A549 treated with ZK216348 at 1 μM for 4 hours (cell line): ENCODE measurements at places on chromosomes 16 and 17. TPM values are rescaled to one million over a fixed set of nuclear protein-coding genes. Genes with fewer than 3 reads are reported as not detected.

Gene BCAR1
- 48.1 to 121 TPM (median 108 TPM) in 5 replicates for total RNA-seq

Gene GGA2
- 20.7 to 31.0 TPM (median 27.5 TPM) in 5 replicates for total RNA-seq

Gene ST6GALNAC1
- 0.27 to 0.60 TPM in 2 of 5 replicates, not detected in the others for total RNA-seq

Gene AOC3
- 1.1 to 2.5 TPM (median 1.2 TPM) in 5 replicates for total RNA-seq

Gene OR2C1
- total RNA-seq: not detected in 5 replicates

Gene KRTAP2-1
- total RNA-seq: not detected in 5 replicates

Gene TBC1D28
- not detected in 5 replicates for total RNA-seq

Gene CENPX
- 139 to 201 TPM (median 179 TPM) in 5 replicates for total RNA-seq

Gene MT1G
- total RNA-seq: not detected in 5 replicates
